ENCODE measurements at places on chromosomes 7 and 10.
A peak's percentile ranks its signal among the peaks of the same experiment; 100 is the strongest.

DNA sequence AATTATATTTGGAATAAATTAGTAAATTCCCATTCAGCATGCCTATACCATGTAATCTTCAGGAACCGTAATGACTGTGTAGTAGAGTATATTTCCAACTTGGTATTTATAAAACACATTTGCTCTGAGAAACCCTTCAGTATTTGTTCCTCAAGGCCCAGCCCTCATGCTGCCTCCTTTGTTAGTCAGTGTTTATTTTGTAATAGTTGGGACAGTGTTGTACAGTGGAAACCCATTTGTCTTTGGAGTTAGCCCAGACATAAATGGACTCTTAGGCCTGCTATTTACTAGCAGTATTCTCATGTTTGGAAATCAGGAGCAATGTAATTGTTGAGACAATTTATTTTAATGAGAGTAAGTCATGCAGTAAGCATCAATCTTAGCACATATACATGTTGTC is 686.9 kb downstream of the AUTS2 start:
- DNase-seq, result no peak

DNA sequence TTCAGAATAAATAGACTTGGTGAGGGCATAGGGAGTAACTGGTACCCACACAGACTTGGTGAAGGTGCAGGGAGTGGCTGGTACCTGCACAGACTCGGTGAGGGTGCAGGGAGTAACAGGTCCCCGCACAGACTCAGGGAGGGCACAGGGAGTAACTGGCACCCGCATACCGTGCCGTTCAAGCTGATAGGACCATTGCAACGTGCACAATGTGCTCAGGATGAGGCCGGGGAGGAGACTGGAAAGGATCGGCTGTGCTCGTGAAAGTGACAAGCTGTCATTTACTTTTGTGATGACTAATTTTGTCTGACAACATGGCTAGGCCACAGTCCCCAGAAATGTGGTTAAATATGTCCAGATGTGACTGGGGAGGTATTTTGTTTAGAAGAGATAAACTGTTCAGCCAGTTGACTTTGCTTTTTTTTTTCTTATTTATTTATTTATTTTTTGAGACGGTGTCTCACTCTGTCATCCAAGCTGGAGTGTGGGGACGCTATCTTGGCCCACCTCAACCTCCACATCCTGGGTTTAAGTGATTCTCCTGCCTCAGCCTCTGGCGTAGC is 76.2 kb upstream of the NMT2 start:
- no peak for DNase-seq

GRCh38 chr10:37747081-37747480 is 110.3 kb downstream of the ZNF248 start:
- DNase-seq, result no peak

GRCh38 chr10:110274647-110275046 is 30.1 kb downstream of the SMNDC1 start:
- no peak for DNase-seq

GRCh38 chr7:35623381-35623780 is 71.6 kb downstream of the HERPUD2 start:
- DNase-seq, result no peak

- DNase-seq, result no peak
Observed at GRCh38 chr10:104895541-104895940, 254.5 kb downstream of the SORCS3 start.

DNA sequence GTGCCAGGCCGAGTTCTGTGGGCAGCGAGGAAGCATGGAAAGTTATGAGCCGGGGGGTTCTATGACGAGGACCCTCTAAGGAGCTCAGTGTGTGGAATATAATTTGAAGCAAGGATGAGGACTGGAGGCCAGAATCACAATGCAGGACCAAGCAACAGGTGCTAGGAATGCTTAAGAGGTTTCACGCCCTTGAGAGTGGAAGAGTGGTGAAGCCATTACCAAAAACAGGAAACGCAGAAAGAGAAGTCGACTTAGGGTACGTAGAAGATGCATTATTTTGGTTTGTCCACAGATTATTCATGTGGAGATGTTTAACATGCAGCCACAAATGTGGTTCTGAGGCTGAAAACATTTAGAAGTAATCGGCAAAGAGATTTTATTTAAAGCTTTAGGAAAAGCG is 78.7 kb downstream of the PIP4K2A start:
- no peak for DNase-seq

GRCh38 chr7:21948887-21949540 is 3.3 kb upstream of the CDCA7L start:
- no peak for DNase-seq

- peak; percentile 27 for DNase-seq
Observed at GRCh38 chr7:128084896-128085608, 53.8 kb upstream of the LRRC4 start.

- DNase-seq, result no peak
Observed at GRCh38 chr7:3029138-3029537, 14.5 kb downstream of the CARD11 start.

DNA sequence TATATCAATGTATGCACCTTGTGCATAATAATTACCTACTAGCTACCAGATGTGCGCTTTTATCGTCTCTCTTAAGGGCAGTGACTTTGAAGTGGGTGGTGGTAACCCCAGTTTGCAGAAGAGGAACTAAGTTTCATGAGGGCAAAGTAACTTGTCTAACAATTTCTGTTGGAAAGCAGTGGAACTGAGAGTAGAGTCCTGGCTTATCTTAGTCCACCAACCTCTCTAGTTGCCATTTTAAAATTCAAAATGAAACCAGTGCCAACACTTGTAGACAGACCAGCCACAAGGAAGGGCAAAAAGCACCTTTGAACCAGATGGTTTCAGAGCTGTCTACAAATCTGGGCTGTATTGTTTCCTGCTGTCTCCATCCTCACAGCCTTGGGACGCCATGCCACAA is 32.0 kb upstream of the RBM20 start:
- DNase-seq, result no peak

DNA sequence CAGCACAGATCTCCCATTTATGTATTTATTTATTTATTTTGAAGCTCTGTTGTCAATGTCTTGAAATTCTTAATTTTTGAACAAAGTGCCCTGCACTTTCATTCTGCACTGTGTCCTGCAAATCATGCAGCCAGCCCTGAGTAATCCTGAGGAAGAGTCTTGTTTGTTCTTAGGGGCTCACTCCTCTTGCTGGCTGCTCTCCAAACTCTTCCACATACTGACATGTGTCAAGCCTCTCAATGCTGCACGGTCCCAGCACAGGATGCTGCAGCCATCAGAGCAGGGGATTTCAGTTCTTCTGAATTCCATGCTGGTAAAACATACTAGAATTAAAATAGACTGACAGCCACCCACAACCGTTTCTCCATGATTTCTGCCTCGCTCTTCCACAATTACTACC is 207.2 kb downstream of the PARD3 start:
- DNase-seq, result peak; percentile 40

DNA sequence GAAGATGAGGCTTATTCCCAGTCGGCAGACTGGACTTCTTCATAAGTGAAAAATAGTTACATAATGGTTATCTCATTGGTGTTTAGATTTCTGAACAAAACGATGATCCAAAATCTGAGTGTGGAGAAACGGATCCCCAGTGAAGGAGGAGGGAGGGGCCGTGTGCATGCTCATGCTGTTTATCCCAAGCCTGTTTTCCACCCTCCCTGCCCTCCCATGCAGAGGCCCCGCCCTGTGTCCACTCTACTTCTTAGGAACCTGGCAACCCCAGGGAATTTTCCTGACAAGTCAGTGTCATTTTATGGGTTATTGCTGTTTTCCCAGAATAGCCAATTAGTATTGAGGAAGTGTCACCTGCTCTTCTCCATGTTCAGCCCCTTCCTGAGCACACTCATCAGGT is 174.0 kb downstream of the CELF2 start:
- DNase-seq, result no peak

DNA sequence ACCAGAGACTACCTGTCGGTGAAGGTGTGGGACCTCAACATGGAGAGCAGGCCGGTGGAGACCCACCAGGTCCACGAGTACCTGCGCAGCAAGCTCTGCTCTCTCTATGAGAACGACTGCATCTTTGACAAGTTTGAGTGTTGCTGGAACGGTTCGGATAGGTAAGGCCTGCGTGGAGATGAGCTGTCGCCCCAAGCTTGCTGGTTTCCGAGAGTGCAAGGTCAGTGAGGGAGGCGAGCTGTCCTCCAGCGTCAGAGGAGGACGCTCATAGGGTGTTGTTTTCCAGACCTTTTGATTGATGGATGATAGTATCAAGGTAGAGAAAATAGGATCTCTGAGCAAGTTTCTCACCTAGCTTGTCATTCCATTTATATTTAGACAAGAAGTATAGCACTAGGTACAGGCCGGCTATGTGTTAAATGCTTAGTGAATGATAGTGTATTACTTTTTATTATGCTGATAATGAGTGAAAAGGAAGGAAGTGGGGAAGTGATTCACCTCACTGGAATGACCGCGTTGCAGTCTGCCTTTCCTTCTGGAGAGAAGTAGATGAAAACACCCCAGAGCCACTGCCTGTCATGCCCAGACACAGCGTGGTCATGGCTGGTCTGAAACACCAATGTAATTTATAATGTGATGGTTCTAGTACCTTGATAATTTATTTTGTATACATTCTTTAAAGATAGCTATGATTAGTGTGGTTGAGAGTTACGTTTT is 33.9 kb downstream of the BNIP3 start:
- DNase-seq, result peak; percentile 71

- no peak for DNase-seq
Observed at GRCh38 chr7:25671111-25671510, 442.8 kb upstream of the NPVF start.

Data from fibroblast of upper back skin (primary cell).